Epithelial cell of proximal tubule (primary cell): ENCODE measurements at places on chromosomes 12 and 14.

DNA sequence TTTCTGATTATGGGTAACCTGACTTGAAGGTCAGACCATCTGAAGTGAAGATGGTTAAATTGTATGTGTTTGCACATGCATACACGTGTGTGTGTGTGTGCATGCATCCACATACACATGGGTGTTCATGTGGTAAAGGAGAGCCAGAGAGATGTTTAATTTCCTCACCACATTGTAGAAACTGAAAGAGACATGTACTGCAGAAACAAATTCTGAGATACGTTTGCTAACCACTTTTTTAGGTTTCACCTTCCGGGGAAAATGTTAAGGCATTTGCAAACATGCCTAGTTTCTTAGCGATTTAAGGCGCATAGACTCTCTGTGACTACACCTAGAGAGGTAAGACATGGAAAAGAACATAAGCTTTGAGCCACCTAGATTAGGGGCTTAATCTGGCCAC is 362.9 kb downstream of the RAD51B start:
- DNase-seq: no peak

GRCh38 chr12:52578469-52578868 is 4.8 kb upstream of the KRT74 start:
- no peak for DNase-seq

DNA sequence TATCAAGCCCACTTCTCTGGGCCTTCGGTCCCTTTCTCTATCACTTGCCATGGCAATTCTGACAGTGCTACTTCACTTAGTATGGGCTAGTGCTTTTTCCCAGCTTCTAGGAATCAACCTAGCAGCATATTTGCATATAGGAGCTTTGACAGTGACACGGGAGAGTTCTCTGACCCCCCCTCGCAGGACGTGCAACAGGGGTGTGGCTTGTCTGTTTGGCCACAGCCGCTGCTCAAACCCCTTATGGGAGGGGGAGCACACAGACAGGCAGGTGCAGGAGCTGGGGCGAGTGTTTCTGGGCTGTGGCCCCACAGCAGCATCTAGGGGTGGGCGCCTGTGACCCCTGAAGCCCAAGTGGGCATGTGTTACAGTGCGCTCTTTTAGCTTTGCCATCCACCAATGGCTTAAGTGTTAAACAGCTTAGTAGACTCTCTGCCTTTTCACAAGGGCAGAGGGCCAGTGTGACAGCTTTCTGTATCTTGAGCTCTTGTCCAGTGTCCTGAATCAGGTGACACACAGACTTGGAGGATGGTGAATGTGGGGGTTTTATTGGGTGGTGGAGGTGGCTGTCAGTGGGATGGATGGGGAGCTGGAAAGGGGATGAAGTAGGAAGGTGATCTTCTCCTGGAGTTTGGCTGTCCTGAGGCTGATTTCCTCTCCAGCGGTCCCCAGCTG is 229.3 kb downstream of the PCNX1 start:
- no peak for DNase-seq

DNA sequence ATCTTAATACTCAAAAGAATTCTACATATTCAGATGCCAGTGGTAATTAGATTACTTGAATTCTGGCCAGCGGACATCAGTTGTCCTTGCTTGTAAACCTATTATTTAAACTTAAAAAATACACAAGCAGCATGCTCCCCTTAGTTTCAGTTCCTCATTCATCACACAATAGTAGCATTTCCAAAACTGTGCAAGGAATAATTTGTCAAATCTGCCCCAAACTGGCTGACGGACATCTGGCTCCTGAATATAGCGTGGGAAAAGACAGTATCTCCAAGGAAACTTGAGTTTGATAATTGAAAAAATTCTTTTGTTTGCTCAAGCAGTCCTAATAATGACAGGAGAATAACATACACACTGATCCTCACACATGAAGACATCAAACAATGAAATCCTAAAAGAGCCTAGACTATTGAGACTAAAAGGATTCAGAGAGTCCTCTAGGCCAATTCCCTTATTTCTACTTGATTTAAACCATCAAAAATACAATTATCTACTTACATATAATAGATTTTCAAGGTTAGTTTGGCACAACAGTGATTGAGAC is 90.4 kb downstream of the KIF21A start:
- no peak for DNase-seq

DNA sequence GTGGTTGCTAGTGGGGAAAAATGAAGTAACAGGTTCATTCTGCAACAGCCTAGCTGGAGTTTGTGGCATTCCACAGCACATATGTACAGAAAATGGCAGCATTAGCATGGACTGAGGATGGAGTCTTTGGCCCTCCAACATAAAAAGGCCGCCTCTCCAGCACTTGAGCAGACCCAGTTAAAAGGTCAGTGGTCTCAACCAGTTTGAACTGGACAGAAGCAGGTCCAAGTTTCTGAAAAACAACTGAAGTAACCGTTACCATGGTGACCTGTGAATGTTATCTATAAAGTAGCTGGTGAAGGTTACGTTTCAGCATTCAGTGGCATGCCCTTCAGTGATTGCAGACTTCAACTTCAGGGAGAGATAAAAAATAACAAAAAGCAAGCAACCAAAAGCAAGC is 34.1 kb upstream of the OR10AD1 start:
- DNase-seq: no peak

- peak; percentile 97 for DNase-seq
Measured at GRCh38 chr14:100031506-100032281, 33.5 kb upstream of the EVL start.

DNA sequence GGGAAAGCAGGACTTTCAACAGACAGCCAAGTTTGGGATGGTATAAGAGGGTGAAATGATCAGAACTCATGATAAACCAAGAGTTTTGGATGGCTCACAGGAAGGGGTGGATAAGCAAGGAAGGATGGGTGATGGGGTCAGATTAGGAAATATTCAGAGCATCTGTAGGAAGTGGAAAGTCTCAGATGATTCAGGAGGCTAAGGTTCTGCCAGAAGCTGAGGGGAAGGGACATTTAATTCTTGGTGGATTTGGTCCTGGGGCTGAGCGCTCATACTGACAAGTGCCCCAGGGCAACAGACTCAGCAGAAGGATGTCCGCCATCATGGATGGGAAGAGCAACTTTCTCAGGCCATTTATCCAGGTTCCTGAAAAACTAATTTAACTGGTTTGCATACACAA is 28.4 kb upstream of the BDKRB2 start:
- DNase-seq: no peak

DNA sequence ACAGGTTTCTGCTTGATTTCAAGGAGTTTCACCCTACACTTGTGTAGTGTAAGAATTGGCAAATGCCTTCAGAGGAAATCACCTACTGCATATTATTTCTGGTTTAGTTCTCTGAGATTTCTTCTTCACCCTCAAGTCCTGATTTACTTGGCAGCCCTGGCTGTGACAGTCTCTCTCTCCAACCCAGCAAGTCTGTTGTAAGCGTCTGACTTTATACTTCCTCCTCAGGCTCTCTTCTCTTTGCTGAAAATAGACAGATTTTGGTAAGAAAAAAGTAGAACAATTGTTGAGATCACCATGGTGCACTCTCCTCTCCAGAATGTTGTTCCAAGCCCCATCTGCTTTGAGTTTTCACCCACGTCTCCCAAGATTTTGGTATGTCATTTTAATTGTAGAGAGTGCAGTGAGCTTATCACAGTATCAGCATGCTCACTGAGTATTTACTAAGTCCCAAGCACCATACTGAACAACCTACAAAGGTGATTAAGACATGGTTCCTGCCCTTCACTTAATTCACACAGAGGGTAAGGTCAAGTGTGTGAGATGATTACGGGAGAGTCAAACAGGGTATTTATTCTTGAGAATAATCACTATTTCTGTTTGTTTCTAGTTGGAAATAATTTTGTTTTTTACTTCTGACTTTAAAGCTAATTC is 148.7 kb downstream of the MDGA2 start:
- no peak for DNase-seq

- DNase-seq: no peak
Measured at GRCh38 chr14:34363733-34364134, 98.3 kb downstream of the SPTSSA start.

DNA sequence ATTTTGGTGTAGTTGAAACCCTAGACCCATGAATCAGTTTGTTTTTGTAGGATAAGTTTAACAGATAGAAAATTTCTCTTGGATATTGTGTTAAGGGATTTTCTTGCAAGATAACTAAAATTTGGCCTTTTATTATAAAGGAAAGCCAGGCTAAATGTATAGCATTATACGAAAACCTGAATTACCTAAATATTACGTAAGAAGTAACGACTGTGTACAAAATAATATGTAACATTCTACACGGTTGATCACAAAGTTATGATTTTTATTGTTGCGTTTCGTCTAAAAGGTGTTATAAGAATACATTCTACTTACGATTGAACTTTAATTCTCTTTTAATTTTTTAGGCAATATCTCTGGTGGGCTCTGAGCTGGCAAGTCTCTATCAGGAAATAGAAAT is 63.9 kb downstream of the KNTC1 start:
- DNase-seq: no peak

GRCh38 chr12:101982307-101982706 is 79.5 kb downstream of the WASHC3 start:
- no peak for DNase-seq

DNA sequence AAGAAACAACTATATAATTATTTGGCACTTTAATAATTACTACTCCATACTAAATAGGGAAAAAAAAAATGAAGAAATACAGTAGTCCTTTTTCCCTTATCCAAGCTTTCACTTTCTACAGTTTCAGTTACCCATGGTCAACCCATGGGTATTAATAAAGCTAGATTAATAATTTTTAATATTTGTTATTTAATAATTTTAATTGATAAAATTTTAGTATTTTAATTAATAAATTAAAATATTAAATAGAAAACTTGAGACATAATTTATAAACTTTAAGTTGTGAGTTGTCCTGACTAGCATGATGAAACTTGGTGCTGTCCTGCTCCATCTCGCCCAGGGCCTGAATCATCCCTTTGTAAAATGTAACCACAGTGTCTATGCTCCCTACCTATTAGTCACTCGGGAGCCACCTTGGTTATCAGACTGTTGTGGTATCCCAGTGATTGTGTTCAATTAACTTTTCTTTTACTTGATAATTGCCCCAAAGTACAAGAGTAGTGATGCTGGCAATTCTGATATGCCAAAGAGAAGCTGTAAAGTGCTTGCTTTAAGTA is 71.8 kb downstream of the PAWR start:
- DNase-seq: peak; percentile 26

DNA sequence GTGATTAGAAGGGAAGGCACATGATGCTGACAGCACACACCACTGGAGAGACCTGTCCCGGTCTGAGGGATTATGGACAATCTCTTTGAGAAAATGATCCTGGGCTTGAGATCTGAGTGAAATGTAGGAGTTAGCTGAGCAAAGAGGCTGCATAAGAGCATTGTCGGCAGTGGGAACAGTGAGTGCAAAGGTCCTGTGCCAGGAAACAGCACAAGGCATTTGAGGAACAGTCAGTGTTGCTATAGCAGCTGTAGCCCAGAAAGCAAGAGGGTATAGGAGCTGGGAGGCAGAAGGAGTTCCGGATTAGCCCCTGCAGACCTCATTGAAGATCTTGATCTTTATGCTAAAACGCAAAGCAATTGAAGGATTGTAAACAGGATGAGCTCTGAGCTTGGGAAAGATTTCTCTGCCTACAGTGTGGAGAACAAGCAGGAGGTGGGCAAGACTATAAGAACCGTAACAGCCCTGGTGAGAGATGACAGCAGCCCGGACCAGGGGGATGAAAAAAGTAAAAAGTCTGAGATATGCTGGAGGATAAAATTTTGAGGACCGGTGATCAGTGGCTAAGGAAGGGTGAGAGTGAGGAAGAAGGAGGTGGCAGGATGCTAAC is 28.5 kb downstream of the CFL2 start:
- DNase-seq: no peak

DNA sequence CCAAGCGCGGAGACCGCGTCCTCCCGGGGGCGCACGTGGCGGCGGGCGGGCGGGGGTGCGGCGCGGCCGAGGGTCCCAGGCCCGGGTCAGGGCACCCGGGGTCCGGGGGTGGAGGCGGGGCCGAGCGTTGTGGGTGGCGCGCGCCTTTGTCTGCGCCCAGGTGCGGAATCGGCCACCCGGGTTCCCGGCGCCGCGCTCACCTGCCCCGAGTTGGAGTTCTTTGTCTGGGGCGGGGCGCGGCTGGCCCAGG is 50.1 kb downstream of the LRCOL1 start:
- no peak for DNase-seq

- DNase-seq: no peak
Measured at GRCh38 chr14:91884664-91885063, 17.3 kb upstream of the TC2N start.

DNA sequence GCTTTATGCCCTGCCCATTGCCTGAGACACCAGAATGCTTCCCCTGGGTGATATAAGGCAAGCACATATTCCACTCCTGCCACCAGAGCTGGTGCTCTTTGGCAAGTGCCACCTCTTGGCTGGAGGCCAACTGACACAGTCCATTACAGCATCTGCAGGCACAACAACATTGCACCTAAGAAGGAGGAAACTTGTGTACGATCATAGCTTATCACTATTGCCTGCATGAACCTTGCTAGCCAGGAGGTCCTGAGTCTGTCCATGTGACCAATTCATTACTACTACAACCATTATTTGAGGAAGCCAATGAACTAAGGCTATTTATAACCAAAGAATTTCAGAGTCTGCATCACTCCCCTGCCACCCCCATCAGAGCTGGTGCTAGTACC is 119.8 kb upstream of the SCAF11 start:
- DNase-seq: no peak

- no peak for DNase-seq
Measured at GRCh38 chr12:116423094-116423493, 136.1 kb upstream of the MAP1LC3B2 start.

- DNase-seq: no peak
Measured at GRCh38 chr12:23446746-23447145, 502.7 kb downstream of the SOX5 start.

- DNase-seq: no peak
Measured at GRCh38 chr12:85527192-85527591, 247.2 kb downstream of the ALX1 start.

GRCh38 chr12:88638966-88639760 is 58.9 kb upstream of the KITLG start:
- no peak for DNase-seq

GRCh38 chr12:94618995-94619695 is 31.2 kb downstream of the TMCC3 start:
- DNase-seq: no peak

DNA sequence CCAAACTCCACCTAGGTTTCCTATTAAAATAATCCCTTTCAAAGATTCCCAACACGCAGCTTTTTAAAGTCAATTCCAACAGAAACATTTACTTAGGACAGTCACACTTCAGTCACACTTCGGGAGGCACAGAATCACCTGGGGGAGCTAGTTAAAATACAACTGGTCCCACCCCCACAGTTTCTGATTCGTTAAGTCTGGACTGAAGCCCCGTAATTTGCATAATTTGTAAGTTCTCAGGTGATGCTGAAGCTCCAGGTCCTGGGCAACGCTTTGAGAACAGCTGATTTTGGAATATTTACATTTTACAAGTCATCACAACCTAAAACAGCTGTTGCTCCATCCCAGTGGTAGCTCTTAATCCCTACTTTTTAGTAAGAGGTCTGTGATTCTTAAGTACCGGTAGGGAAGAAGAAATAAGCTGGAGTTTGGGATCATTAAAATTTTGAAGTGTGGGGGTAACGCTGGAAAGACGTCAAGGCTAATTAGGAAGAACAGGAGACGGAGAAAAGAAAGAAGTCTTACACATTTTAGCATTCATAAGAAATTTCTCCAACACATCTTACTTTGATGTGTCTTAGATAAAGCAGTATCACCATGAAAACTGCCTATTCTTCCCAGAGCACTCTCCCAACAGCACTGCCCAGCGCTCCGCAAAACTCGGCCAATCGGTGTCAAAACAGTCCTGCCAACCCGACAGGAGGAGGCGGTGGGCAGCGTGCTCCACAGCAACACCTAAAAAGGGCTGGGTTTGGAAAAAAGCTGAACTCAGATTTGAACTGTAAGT is 1.1 kb downstream of the IPO8 start:
- DNase-seq: no peak
